Fibroblast of skin of left quadriceps (primary cell): ENCODE measurements at places on chromosomes 13 and 19.

DNA sequence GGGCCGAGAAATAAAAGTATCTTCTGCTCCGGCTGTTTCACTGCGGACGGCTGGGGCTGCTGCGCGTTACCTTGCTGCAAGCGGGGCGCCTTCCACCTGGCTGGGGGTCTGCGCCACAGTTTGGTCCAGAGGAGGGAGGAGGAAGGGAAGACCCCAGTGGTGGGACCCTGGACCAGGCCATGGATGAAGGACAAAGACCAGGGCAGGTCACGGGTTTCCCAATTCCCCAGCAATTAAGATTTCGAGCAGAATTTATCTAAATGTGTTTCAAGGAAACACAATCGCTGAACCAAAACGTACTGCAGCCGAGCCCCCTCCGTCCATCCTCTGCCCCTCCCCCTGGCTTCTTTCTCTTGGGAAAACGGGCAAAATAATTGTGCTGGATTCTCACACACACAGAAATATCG is 2.9 kb downstream of the SOX1 start:
- no peak for DNase-seq

GRCh38 chr19:2923510-2923909 is 21.3 kb downstream of the ZNF77 start:
- no peak for DNase-seq

GRCh38 chr19:47740866-47741519 is 4.4 kb upstream of the NOP53 start:
- DNase-seq: no peak

DNA sequence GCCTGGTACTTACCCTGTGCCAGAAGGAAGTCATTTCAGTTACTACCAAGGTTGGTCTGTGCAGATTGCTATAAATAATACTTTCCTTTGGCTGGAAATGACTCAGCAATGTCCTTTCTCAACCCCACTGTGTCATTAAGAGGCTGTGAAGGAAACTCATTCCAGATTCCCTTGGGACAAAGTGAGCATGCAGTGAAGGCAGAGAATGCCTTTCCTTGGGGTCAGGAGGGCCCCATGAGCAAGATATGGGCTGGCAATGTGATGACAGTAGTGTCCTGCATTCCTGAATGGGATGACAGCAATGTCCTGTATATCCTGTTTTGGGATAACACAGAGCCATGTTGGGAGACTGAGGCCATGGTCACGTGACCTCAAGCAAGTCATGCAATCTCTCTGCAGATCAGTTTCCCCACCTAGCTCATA is 213.1 kb upstream of the TMTC4 start:
- peak; percentile 70 for DNase-seq

DNA sequence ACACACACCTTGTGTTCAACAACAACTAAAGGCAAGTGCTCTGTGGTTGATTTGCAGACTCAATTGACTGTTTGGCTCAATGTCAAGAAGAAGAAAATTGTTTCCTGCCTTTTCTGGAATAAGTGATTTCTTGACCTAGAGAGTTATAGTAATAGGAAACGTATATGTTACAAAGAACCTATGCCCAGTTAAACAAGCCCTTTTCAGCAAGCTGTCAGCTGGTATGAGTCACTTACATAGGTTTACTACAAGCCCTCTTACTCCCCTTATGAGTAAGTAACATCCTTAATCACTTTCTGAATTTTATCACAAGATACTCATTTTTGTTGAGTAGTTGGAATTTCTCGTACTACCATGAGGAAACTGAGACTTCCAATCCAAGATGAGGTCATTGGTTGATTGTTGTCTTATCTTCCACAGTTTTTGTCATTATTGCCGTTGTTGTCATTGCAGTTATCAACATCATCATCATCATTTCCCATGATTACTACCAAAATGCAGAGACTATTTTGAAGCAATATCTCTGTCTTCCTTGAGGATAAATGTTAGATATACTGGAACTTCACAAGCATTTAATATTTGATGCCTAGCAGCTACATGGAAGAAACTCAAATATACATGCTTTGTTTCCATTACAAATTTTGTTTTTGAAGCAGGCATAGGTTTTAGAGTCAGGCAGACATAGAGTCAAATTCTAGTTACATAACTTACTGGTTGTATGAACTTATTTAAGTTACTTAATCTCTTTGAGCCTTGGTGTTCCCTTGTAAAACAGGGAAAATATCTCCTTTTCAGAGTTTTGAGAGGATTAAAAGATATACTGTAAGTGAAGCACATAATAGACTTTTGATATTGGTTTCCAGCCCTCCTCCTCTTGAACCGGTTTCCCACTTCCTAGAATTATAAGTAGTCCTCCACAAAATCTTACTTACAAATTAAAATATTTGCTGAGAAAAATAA is 106.0 kb downstream of the RAP2A start:
- DNase-seq: peak; percentile 55

DNA sequence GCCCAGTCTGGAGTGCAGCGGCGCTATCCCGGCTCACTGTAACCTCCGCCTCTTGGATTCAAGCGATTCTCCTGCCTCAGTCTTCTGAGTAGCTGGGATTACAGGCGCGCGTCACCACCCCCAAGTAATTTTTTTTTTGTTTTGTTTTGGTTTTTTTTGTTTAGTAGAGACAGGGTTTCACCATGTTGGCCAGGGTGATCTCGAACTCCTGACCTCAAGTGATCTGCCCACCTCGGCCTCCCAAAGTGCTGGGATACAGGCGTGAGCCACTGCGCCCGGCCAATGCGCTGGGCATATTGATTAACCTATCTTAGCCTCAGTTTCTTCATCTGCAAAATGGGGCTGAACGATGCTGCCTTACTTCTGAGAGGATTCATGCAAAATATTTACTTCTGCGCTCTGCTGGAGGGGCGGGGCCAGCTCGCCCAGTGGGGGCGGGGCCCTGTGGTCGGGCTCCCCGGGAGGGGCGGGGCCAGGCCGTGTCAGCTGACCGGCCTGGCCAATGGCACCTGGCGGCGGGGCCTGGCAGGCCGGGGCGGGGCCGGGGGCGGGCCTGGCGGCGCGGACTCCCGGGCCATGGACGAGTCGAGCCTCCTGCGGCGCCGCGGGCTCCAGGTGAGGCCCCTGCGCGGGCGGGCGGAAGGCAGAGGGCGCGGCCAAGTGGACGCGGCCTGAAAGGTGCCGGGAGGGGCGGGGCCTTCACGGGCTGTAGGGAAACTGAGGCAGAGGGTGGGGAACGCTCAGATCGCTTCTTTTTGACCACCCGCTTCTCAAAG is at the start of gene MAST3:
Gene MAST3, plus strand, starts transcription at position 562 of the 776 bp plus-strand sequence. Its CDS starts 15 bp downstream, at position 577.
- DNase-seq: peak; percentile 35

DNA sequence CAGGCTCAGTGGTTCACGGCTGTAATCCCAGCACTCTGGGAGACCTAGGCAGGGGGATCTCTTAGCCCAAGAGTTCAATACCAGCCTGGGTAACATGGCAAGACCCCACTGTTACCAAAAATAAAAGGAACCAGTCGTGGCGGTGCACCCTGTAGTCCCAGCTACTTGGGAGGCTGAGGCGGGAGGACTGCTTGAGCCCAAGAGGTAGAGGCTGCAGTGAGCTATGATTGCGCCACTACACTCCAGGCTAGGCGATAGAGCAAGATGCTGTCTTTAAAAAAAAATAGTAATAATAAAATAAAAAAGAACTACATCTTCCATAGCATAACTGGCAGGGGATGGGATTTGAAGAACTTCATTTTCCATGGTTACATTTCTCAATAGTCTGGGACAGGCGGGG is 3.0 kb downstream of the LYPD3 start:
- DNase-seq: no peak

- DNase-seq: no peak
Measured at GRCh38 chr13:27665761-27666160, 44.1 kb downstream of the POLR1D start.

DNA sequence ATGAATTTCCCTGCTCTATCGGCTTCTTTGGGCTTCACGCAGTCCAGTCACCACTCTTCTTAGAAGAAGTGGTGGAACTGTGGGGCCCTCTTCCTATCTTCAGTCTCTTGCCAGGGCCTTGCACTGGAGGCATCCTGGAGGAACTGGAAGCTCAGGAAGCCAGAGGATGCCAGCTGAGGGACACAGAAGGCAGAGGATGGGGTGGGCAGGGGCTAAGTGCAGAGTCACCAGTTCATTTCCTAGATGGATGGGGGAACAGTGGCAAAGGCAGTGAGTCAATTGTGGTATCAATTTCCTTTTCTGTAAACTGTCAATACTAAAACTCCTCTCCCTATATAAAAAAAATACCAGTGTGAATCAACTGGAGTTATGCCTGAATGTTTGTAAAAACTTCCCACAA is 419.7 kb downstream of the KLF12 start:
- DNase-seq: no peak

- DNase-seq: no peak
Measured at GRCh38 chr13:57673197-57673596, 41.7 kb downstream of the PCDH17 start.

DNA sequence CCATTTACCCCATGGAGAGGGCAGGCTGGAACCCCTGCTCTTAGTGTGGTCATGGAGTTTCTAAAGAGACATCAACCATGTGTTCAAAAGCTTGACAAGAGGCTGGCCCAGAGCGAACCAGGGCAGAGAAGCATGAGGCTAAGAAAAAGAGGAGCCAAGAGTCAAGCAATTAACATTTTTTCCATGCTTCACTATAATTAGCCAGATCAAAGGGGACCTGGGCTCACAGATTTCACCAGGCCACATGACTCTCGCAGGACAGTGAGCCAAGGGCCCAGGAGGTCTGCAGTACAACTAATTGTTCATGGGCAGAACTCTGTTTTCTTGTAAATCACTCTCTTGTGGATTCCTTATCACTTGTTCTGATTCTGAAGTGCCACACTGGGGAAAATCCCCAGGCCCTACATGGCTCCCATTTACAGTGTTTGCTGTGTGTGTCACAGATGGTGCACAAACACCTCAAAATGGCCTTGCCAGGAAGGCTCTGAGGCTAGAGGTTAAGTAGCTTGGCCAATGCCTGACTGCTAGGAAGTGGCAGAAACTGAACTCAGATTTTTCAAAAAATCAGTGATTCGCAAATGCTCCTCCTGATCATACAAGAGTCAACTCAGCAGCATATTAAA is 101.2 kb downstream of the LHFPL6 start:
- DNase-seq: no peak

- no peak for DNase-seq
Measured at GRCh38 chr13:30737511-30738337, 2.4 kb downstream of the ALOX5AP start.

GRCh38 chr13:35208587-35208986 is 266.5 kb downstream of the NBEA start:
- no peak for DNase-seq

DNA sequence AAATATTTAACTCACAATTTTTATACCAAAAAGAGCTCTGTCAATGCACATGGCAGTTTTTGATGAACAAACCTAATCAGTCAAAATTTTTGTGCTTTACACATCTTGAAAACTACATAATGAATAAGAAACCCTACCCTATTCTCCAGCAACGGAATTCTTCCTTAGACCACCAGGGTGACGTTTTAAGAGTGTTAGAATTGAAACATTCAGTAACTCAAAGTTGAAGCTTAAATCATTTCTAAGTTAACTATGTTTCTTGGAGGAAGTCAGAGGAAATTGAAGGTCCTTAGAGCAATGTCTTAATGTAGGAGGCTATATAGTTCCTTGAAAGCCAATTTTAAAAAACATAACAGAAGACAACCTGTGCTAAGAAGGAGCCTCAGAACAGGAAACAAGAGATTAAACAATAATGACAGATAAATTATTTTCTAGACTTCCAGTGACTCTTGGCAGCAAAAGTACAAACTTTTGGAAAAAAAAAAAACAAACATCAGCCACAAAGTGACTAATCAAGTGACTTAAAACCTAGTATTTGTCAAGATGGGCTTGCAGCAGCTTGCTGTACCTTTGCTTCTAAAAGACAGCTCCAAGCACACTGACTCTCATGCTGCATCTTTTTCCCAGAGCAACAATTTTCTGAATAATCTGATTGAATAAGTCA is 6.2 kb downstream of the SPRY2 start:
- DNase-seq: no peak

- no peak for DNase-seq
Measured at GRCh38 chr13:40599124-40599523, 67.3 kb downstream of the FOXO1 start.

- DNase-seq: no peak
Measured at GRCh38 chr13:112477070-112477619, 101.0 kb downstream of the SPACA7 start.

DNA sequence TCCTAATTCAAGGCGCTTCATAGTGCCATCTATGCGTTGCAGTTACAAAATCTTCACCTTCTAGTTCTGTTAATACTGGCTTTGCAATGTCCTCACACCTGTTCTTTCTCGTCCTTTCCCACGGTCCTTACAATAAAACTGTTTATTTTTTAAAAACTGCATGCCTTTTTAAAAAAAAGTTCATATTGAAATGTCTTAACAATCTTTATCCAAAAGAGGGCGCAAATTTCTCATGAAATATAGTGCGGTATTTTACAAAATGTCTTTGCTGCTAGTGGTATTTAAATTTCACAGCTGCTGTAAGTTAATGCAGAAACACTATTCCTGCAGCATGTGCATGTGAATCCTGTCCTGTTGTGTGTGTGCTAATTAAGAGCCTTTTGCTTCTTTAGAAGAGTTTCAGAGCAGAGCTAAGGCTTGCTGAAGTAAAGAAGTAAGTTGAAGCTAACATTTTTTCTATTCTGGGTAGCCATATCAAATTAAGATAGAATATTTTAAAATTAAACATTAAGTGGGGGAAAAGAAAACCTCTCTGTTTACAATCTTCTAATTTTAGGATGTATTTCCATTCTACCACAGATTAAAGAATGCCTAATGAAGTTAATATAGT is 15.8 kb upstream of the CLDN10 start:
- DNase-seq: peak; percentile 6

DNA sequence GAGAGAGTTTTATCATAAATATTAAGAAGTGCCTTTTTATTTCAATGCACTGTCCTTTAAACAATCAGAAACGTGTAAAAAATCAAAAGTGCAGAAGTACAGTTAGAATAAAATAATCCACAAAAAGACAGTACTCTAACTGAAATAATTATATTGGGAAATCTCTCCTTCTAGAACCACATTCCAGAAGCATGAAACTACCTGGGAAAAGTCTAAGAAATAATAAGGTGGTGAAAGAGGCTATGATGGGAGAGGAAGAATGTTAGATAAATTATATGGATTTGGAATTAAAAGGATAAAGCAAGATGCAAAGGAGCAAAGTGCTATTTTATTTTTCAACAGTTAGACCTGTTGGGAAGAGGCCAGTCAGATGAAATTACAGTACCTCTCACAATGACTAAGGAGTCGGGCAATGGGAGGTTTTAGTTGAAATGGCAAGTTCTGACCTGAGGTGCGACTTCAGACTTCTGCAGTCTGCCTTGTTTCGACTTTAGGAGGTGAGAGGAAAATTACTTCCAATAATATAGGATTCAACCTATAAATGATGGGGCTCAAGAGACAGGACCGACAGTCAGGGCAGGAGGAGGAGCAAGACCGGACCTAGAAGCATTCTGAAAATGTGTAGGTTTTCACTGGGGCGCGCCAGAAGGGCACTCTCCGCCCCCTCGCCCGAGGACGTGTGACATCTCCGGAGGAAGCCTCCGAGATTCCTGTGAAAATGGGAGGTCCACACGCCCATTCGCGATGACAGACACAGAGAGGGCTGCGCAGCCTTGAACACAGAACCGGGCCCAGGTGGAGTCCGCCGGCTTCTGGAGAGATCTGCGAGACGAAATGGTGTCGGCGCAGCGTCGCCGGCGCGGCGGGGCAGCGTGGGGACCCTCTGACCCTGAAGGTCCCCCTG is 717 bp downstream of the SPRYD7 start:
- no peak for DNase-seq

GRCh38 chr19:52221831-52222375 is 32.1 kb downstream of the PPP2R1A start:
- DNase-seq: no peak

GRCh38 chr13:44507639-44508038 is 68.5 kb downstream of the TSC22D1 start:
- peak; percentile 37 for DNase-seq

- no peak for DNase-seq
Measured at GRCh38 chr19:17311455-17312188, 2.3 kb downstream of the DDA1 start.

- no peak for DNase-seq
Measured at GRCh38 chr19:5038631-5039271, 69.8 kb downstream of the KDM4B start.
